Stimulated activated naive CD8-positive, alpha-beta T cell treated with anti-CD3 and anti-CD28 coated beads, Interleukin-15, Interleukin-2, amounts not matched to agents 100 U/mL and 50 U/mL, for 24 hours (primary cell): ENCODE measurements at places on chromosomes 13 and 19.
A peak's percentile ranks its signal among the peaks of the same experiment; 100 is the strongest.

- no peak for DNase-seq
Observed at GRCh38 chr13:49357694-49358093, 86.2 kb downstream of the CAB39L start.

- no peak for DNase-seq
Observed at GRCh38 chr19:6890401-6890913, 3.1 kb downstream of the ADGRE1 start.

DNA sequence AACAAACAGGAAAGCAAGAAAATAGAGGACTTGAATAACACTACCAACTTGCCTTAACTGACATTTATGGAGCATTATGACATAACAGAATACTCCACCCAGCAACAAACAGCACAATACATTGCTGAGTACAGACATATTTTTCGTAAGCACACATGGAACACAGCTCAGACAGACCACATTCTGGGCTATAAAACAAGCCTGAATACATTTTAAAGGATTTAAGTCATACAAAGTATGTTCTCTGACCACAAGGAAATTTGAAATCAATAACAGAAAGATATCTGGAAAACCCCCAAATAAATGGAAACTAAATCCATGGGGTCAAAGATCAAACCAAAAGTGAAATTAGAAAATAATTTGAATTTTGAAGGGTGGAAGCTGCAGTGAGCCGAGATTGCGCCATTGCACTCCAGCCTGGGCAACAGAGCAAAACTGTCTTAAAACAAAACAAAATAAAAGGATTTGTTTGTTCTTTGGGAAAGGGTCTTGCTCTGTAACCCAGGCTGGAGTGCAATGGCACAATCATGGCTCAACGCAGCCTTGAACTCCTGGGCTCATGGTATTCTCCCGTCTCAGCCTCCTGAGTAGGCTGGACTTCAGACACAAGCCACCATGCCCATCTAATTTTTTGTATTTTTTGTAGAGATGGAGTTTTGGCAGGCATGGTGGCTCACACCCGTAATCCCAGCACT is 5.6 kb downstream of the ZDHHC20 start:
- no peak for DNase-seq

DNA sequence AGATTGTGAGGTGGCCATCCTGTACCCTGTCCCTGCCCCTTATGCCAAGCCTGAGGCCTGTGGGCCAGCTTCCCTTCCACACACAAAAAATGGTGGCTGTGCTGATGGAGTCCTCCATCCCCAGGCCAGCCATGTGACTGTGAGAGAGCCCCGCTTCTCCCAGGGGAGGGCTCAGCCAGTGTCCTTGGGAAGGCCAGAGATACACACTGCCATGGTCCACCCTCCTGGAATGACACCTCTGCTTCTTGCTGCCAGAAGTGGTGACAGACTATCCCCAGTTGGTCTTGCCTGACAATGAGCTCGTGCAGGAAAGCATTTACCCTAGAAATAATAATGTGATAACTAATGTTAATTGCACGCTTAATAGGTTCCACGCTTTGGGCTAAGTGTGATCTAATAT is 38.0 kb downstream of the FAM124A start:
- no peak for DNase-seq

DNA sequence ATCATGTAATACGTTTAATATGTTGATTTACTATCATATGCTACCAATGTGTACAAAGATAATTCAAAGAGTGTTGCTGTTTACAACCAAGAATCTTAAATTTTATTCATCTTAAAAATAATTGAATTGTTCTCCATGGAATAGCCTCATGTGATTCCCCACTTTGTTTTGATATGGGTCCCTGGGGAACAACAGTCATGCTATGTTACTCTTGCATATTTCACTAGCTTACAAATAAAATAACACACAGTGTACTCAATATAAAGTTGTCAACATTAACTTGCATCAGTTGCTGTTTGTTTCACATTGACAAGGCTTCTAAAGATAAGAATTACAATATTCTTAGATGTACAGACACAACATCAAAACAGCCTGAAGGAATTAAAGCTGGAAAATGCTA is 2.3 kb downstream of the ENOX1 start:
- DNase-seq, result no peak

DNA sequence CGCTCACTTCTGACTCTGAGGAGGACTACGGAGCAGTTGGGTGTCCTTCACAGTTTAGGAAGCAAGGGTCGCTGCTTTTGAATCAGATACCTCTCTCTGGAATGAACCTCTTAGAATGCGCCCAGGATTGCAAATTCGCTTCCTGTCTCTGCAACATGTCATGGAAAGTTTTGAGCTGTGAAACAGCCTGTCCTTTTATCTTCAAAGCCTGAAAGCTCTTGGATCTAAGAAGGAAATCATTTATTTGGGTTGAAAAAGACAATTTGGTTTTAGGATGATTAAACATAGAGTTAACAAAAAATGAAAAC is 134.1 kb downstream of the KATNAL1 start:
- no peak for DNase-seq

- DNase-seq, result no peak
Observed at GRCh38 chr19:9645472-9645871, 24.4 kb upstream of the ZNF561 start.

GRCh38 chr19:33689868-33690267 is 68.1 kb downstream of the CHST8 start:
- no peak for DNase-seq

GRCh38 chr19:58560007-58560887 is 1.8 kb upstream of the UBE2M start:
- no peak for DNase-seq

GRCh38 chr19:2577722-2578335 is 101.9 kb downstream of the GADD45B start:
- no peak for DNase-seq

DNA sequence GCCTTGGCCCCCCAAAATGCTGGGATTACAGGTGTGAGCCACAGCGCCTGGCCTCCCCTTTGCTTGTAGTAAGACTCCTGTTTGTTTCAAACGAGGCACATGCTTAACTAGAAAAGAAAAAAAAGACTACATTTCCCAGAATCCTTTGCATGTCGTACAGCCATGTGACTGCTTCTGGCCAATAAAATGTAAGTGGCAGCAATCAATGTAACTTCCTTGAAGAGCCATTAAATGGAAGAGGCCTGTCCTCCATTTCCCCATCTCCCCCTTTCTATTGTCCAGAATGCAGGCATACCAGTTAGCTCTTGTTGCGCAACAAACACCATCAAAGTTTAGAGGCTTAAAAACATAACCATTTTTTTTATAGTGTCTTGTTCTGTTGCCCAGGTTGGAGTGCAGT is 10.4 kb upstream of the GPR32 start:
- DNase-seq, result no peak

DNA sequence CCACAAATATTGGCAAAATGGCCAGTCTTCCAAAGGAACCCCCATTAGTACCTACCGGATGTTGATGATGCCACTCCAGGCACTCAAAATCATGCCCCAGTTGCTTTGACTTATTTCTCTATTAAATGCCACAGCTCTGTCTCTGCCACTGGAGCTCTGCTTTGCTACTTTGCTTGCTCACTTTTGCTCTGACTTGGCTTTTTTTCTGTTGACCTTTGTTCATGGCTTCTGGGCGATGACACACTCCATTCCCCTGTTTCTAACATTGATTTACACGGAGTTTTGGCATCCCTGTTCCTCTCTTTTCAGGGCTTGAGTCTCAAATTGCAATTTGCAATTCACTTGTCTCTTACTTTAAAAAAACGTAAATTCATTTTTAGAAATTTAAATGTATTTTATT is 217.1 kb upstream of the SPRY2 start:
- DNase-seq, result no peak

GRCh38 chr19:5150902-5151741 is 182.2 kb downstream of the KDM4B start:
- DNase-seq, result no peak

- no peak for DNase-seq
Observed at GRCh38 chr13:112809332-112810315, 119.8 kb downstream of the ATP11A start.

DNA sequence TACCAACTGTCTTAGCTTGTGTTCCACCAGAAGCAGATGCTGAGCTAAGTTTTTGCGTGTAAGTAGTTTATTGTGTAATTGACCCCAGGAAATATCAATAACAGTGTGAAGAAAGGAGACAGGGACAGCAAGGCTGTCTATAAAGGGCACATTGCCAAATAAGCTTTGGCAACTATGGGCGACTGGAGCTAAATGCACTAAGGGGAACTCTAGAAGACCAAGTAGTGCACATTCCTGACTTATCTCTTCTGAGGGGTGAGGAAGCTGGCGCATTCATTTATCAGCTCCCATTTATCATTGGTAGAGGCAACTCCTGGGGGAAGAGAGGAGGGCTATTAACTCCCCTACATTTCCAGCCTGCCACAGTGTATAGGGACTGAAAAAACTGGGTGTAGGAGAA is 135.0 kb downstream of the DLEU7 start:
- no peak for DNase-seq

DNA sequence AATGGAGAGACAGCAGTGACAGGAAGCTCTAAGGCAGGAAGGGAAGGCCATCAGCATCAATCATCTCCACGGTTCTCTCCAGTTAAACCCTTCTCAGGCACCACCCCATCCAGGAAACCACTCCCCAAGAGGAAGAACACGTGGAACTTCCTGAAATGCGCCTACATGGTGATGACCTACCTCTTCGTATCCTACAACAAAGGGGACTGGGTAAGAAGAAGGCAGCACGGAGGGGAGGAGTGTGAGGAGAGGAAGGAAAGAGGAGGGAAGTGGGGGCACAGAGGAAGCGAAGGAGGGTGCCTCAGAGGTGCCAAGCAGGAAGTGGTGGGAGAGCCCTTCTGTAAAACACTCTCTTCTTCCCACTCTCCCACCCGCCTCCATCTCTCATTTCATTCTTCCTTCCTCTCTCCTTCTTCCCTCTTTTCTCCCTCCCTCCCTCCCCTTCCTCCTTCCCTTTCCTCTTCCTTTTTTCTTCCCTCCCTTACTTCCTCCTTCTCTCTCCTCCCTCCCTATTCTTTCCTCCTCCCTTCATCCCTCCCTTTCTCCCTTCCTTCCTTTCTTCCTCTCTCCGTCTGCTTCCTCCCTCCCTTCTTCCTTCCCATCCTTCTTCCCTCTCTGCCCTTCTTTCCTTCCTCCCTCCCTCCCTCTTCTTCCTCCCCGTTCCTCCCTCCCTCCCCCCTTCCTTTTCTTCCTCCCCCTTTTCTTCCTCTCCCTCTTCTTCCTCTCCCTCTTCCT is 12.6 kb downstream of the ZSCAN5A start:
- no peak for DNase-seq

DNA sequence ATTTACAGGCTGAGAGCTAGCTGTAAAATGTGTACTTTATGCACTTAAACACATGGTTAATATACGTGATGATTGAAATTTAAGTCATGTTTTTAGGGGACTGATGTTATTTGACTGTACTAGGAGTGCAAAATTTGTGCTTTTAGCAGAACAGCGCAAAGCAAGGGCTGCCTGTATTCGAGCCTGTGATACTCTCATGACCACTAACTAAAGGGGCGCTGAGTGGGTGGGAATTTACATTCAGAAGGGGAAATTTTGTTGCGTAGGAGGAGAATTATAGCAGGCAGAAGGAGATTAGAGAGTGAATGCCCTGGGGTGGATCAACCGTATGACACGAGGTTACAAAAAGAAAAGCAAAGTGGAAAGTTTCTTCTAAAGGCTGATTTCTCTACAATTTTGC is 271.8 kb upstream of the HTR2A start:
- DNase-seq, result no peak

DNA sequence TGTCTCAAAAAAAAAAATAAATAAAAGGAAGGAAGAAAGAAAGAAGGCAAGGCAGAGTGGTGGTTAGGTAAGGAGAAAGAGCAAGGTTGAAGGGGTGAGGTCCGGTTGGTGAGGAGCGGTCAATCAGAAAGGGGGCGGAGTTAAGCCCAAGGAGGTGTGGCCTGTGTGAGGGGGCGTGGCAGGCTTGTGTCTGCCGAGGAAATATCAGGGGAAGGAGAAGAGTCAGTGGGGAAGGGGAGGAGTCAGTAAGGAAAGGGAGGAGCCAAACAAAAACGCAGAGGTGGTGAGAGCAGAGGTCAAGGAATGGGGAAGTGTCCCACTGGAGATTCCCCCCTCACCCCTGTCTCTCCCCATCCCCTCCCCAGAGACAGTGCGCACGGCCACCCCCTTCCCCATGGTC is 5.9 kb downstream of the CACNG7 start:
- no peak for DNase-seq

- no peak for DNase-seq
Observed at GRCh38 chr13:110497003-110497402, 64.5 kb downstream of the RAB20 start.

GRCh38 chr13:30615866-30616541 is 1.7 kb upstream of the USPL1 start:
- no peak for DNase-seq

DNA sequence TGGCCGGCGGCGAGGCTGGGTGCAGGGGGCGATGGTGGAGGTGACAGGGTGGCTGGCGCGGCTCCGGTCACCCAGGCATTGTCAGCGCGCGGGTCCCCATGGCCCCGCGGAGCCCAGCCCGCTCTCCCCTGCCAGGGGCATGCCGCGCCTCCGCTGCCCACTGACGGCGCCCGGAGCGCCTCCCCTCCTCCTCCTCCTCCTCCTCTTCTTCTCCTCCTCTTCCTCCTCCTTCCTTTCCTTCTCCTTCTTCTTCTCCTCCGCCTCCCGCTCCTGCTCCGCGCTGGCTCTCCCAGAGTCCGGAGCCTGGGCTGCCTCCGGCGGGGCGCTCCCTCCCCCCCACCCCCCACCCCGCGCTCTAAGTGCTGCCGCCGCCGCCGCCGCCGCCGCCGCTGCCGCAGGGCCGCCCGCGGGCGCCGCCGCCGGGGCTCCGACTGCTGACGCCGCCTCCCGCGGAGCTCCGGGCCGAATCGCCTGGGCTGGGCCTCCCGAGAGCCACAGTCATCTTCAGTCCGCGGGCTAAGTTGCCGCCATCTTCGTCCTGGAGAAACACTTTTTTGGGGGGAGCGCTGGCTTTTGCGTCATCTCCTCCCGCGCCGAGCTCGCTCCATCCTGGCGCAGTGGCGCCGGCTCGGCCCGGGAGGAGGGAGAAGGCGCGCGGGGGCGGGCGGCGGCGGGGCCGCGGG is 348.3 kb downstream of the LIG4 start:
- peak; percentile 5 for DNase-seq

GRCh38 chr19:18274781-18275356 is 617 bp upstream of the IQCN start:
- DNase-seq, result peak; percentile 46

DNA sequence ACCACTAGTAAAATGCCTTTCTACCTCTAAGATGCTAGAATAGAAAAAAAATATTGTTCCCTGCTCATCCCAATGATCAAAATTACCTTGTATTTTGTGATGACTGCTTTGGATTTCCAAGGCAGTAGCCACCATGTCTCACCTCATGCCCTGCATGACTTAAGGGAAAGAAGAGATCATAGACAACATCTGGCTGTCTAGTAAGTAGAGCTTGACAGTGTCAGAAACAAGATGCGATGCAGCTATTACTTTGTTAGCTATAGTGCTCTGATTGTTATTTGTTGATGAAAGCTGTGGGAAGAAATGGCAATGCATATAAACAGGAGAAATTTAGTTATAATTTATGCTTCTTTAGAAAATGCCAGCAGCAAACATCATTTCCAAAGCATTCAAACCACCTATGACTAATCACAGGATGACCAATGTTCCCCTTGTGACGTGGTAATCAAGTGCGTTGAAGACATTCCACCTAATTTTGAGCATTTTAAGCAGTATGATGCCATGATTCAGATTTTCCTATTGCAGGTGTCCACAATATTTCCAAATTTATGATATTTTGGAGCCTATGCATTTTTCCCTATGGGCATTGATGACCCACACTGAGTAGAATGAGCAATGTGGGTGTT is 308.3 kb downstream of the KCNRG start:
- DNase-seq, result no peak
